ENCODE measurements at places on chromosomes 5 and 9. TPM values are rescaled to one million over a fixed set of nuclear protein-coding genes. Genes with fewer than 3 reads are reported as not detected.

DNA sequence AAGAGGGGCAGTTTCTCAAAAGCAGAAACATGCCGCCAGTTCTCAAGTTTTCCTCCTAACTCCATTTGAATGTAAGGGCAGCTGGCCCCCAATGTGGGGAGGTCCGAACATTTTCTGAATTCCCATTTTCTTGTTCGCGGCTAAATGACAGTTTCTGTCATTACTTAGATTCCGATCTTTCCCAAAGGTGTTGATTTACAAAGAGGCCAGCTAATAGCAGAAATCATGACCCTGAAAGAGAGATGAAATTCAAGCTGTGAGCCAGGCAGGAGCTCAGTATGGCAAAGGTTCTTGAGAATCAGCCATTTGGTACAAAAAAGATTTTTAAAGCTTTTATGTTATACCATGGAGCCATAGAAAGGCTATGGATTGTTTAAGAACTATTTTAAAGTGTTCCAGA is 142.8 kb downstream of the NTRK2 start:
- no peak for DNase-seq

GRCh38 chr9:71863631-71864030 is 47.4 kb downstream of the ABHD17B start:
- no peak for DNase-seq

DNA sequence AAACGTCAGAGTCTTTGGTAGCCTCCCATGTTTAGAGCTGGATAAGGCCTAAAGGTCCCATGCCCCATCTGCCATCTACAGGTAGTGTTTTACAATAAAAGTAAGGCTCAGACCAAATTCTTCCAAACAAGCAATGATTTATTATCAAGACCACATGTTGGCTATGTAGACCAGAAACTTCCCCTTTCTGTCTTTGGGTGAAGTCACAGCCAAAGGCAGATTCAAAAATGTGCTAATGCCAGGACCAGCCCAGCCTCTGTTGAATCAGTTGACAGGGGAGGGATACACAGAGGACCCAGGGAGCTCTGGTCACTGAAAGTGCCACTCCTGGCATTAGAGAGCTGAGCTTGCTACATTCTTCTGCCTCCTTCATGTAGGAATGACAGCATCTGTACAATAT is 360.8 kb downstream of the NTRK2 start:
- DNase-seq, result no peak

DNA sequence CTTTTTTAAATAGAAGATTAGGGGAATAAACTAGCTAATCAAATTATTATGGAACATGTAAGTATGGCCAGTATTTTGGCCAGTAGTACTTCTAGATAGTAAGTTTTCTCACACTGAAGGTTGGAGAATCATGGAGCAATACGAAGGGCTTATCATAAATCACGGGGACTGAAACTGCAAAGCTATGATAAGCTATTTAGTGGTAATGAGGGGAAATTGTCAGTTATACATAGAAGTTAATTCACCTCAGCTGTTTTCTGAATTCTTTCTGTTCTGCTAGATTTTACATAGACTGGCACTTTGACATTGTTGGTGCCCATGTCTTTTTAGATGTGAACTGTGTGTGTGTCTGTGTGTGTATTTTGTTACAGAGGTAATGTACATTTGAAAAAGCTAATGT is 34.5 kb upstream of the FAM151B start:
- DNase-seq, result peak; percentile 16

- DNase-seq, result no peak
Observed at GRCh38 chr5:156942064-156942463, 21.0 kb downstream of the TIMD4 start.

- no peak for DNase-seq
Observed at GRCh38 chr5:14767735-14768507, 103.4 kb downstream of the OTULIN start.

GRCh38 chr5:24325306-24325832 is 319.4 kb downstream of the CDH10 start:
- no peak for DNase-seq

GRCh38 chr5:172700365-172701290 is 59.6 kb downstream of the NEURL1B start:
- no peak for DNase-seq

DNA sequence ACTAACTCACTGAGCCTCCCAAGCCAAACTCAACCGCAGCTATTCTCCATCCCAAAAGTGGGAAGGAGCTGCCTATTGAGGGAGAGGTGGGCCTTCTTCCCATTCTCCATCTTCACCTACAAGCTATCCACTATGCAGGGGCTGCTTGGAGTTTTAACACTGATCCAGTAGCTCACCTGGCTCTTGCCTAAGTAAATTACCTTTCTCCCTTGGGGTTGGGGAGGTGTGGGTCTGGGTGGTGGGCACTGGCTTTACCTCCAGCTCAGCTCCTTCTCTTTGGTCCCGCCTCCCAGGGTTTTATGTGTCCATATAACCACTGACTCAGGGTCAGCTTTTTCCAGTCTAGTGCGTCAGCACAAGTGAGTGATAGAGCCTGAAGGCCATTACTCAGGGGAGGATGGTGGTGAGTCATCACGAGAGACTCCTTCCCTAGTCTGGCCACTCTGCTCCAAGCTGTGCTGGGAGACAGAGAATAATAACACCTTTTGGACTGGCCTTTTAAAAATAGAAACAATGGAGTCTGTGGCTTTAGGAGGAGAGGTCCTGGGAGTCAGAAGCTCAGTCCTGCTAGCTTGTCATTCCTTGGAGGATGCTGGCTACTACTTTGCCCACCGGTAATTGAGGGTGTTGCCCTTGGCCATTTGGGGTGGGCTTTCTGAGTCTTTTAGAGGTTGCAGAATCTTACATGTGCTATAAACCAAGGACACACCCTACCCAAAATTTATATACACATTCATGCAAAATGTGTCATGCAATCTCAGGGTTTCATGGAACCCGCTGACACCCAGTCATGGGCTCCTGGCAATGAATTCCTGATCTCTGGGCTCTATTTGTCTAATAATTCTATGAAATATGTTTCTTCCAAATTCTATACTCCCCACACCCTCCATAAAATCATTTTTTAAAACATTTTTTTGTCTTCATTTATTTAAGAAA is 35.6 kb upstream of the ATP6V1G1 start:
- peak; percentile 26 for DNase-seq

DNA sequence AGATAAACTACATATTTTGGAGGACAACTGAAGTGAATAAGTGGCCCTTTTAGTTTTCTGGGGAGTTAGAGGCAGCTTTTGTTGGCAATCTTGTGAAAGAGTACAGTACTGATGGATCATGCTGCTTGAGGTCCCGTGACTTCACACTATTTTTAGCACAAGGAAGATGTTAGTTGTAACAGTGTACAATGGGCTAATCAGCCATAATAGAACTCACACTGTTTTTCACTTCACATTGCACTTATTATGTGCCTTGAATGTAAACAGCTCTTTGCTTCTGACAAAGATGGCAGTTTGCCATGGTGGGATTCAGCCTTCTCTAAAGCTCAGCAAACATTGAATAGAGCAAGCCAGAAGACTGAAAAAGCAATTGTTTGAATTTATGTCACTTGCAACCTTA is 176.7 kb upstream of the ZNF608 start:
- DNase-seq, result no peak

DNA sequence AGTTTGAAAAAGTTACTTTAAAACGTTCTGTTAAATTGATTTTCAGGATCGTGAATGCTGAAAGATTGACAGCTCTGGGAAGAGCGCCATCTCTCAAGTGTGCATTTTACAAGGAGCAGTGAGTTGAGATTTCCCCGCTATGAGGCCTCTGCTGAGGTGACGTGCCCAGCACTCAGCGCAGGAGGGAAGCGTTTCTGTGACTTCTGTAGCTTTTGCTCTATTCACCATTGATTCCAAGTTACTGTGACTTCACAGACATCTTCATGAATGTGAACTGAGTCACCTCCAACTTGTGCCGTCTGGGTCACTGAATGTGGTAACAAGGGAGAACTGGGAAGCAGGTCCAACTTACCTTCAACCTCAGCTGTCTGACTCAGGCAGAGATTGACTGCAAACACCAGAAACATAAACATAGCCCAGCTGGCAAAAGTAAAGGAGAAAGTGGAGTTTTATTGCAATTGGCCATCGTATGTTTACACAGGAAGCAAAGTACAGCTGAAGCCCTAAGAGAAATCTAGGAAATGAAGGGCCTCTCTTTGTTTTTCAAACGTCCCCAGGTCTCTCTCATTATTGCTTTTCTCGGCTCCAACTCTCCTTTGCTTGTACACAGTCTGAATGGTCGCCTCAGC is 428.8 kb upstream of the CLINT1 start:
- no peak for DNase-seq

- DNase-seq, result no peak
Observed at GRCh38 chr5:101364469-101364868, 461.4 kb upstream of the ST8SIA4 start.

DNA sequence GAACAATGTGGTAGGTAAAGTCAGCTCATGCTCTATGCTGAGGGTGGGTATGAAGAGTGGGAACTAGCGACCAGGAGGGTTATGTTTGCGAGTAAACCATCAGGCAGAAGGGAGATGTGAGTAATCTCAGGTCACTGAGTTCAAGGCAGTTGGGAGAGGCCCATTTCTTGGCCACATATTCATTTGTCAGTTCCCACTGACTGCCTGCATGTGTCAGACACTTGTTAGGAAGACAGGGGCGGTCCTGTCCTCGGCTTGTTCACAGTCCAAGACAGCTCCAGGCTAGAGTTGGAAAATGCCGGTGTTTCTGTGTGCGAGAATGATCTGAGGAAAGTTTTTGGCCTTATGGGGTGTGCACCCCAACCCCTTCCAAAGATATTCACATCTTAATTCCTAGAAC is 48.6 kb upstream of the GDNF start:
- DNase-seq, result no peak

GRCh38 chr9:126166291-126166690 is 160.3 kb upstream of the MVB12B start:
- DNase-seq, result no peak

- DNase-seq, result peak; percentile 30
Observed at GRCh38 chr5:72179028-72179815, 71.9 kb downstream of the MAP1B start.

- DNase-seq, result no peak
Observed at GRCh38 chr5:14348142-14348541, 205.0 kb downstream of the TRIO start.

DNA sequence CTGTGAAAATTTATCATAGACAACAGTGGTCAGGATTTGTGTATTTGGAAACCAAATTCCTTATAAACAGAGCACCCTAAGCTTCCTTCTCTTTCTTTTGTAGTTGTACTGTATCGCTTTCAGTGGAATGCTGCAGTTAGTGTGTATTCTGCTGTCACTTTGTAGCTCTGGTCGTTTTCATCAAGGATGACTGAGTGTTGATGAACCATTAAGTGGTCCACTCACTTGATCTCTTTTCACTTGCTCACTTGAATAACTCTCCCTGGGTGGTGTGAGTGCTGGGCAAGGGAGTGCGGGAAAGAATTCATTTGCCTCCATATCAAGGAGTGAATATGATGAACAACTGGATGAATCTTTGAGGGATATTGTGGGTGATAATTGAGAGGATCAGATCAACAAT is 1225.7 kb upstream of the WWC1 start:
- no peak for DNase-seq

- peak; percentile 8 for DNase-seq
Observed at GRCh38 chr5:179765400-179765799, 28.4 kb upstream of the LTC4S start.

DNA sequence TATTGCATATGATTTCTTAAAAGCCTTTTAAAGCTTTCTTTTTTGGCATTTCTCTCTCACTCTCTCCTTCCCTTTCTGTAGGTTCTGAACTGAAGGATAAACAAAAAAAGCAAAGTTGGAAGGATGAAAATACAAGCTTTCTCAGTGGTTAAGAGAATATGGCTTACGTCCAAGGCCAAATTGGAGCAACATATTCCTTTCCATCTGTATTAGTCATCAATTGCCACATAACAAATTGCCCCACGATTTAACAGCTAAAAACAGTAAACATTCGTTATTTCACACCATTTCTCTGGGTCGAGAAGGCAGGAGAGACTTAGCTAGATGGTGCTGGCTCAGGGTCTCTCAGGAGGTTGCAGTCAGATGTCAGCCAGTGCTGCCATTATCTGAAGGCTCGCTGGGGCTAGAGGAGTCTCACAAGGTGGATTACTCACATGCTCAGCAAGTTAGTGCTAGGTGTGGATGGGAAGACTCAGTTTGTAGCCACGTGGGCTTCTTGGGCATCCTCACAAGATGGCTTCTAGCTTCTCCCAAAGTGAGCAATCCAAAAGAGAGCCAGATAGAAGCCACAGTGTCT is 2.0 kb upstream of the ROR2 start:
- DNase-seq, result no peak

GRCh38 chr9:129751841-129752801 is 721 bp downstream of the PTGES start:
- peak; percentile 71 for DNase-seq

DNA sequence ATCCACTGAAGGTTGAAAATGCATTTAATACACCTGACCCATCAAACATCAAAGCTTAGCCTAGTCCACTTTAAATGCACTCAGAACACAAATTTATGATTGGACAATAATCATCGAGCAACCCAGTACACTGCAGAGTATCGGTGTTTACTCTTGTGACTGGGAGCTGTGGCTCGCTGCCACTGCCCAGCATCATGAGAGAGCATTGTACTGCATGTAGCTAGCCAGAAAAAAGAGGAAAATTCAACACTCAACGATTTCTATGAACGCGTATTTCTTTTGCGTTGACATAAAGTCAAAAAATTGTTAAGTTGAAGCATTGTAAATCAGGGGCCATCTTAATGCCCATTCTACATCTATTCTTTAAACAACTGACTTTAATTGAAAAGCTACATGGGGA is 95.1 kb upstream of the CD180 start:
- no peak for DNase-seq

DNA sequence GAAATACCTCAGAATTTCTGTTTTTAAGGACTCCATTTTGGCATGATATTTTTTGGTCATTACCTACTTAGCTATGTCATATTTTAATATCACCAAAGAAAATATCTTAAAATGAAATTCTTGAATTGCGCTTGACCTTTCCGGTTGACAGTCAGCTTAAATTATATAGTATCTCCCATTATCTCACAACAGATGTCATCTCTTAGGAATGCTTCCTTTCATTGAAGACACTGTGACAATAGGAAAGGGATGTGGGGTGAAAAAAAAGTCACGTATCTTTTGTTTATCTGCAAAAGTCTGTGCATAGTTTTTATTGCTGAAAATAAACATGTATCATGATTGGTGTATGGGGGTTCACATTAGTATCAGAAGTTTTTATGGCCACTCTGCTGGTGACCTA is 105.8 kb downstream of the INVS start:
- no peak for DNase-seq

GRCh38 chr5:7395432-7395946 is 449 bp upstream of the ADCY2 start:
- DNase-seq, result peak; percentile 21

IFNA21 gene
- polyA plus RNA-seq, result not detected

EGR1 gene
- polyA plus RNA-seq, result 28.4 TPM

F2RL2 gene
- 29.4 TPM for polyA plus RNA-seq

RGS7BP gene
- not detected for polyA plus RNA-seq

CDK9 gene
- polyA plus RNA-seq, result 108 TPM

KCTD16 gene
- polyA plus RNA-seq, result 0.03 TPM

PLPPR1 gene
- not detected for polyA plus RNA-seq

TYRP1 gene
- not detected for polyA plus RNA-seq

CCL27 gene
- polyA plus RNA-seq, result 0.10 TPM

GMCL2 gene
- polyA plus RNA-seq, result not detected

NTNG2 gene
- 6.1 TPM for polyA plus RNA-seq

CTNND2 gene
- not detected for polyA plus RNA-seq

NDUFS6 gene
- 316 TPM for polyA plus RNA-seq
